Common myeloid progenitor, CD34-positive (primary cell): ENCODE measurements at places on chromosomes 16 and 17.

DNA sequence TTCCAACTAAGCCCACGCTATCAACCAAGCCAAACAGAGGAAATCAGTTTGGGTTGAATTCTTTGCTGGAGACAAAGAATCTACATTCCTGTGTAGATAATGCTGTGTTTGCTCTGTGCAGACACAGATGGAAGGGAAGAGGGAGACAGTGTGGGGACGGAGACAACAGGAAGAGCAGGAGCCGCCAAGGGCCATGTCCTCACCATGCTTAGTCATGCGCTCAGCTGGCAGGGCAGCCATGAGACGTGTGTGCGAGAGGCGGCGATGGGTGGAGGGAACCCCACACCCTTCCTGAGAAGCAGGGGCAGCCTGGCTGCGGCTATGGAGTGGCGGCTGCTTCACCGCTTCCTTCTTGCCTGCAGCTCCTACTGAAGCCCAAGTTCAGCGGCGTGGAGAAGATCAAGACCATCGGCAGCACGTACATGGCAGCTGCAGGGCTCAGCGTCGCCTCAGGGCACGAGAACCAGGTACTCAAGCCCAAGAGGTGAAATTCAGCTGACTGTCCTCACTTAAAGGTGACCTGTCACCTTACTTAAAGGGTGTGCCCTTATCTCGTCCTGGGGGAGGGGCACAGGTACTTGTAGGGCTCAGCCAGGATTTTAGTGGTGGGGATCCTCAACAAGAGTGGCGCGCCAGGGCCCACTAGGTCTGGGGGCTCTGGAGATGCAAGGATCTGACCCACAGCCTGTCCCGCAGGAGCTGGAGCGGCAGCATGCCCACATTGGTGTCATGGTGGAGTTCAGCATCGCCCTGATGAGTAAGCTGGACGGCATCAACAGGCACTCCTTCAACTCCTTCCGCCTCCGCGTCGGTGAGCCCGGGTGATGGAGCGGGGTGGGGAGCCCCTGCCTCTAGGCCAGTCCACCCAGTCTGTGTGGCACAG lies 47.5 kb downstream of the ADCY7 start:
- peak; percentile 81 for DNase-seq

- peak; percentile 75 for DNase-seq
Measured at GRCh38 chr16:69566981-69567680, 1.4 kb downstream of the NFAT5 start.

GRCh38 chr17:45091778-45092425 lies 30.8 kb downstream of the NMT1 start:
- DNase-seq, result no peak

DNA sequence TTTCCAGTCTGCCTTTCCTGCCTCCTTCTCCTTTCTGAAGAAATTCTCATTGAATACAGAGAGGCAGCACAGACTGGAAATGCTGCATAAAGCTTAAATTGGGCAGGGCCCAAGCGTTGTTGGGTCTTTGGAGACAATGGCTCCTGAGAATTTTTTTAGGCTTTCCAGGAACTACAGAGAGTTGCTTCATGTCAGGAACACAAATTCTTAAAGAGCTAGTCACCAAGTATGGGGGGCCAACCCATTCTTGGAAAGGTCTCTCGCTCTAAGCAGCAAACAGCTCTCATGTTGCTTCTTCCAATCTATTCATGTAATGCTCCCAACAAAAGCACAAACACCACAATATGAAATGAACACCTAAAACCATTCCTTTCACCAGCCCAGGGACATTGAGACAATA lies 6.9 kb downstream of the HNF1B start:
- DNase-seq, result no peak

DNA sequence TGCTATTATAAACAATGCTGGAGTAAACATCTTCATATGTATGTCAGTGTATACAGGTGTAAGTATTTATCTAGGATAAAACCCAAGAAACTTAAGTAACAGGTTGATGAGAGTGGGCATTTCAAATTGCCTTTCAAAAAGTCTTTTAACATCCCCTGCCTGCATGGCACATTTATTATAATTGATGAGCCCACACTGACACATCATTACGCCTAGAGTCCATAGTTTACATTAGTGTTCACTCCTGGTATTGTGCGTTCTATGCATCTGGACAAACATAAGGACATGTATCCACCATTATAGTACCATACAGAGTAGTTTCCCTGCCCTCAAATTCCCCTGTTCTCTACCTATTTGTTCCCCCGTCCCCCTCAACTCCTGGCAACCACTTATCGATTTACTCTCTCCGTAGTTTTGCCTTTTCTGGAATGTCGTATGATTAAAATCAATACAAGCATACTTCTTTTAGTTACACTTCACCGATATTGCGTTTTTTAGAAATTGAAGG lies 53.7 kb downstream of the NACA2 start:
- no peak for DNase-seq
